ENCODE measurements at places on chromosomes 3 and 15.

- DNase-seq = no peak
These were observed 141.8 kb downstream of the XXYLT1 start for GRCh38 chr3:195129072-195129643.

DNA sequence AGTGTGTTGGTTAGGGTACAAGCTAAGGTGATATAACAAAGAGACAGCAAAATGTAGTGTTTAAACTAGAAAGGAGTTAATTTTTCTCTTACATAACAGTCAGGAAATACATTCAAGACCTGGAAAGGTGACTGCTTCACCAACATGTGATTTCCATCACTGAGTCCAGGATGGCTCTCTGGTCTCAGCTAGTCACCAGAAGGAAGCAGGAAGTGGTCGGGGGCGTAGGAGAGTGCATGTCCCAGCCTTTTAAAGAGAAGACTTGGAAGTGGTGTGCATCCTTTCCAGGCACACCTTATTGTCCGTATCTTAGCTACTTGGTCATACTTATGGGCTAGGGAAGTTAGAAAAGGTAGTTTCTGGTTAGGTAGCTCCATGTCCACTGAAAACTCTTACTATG lies 11.1 kb upstream of the UBE2Q2 start:
- no peak for DNase-seq

GRCh38 chr3:175911937-175912336 lies 1052.8 kb downstream of the NAALADL2 start:
- no peak for DNase-seq

GRCh38 chr3:46667061-46667621 lies 26.3 kb downstream of the ALS2CL start:
- DNase-seq = no peak
